NCI-H2029 (cell line): ENCODE measurements at places on chromosomes 4 and X.

DNA sequence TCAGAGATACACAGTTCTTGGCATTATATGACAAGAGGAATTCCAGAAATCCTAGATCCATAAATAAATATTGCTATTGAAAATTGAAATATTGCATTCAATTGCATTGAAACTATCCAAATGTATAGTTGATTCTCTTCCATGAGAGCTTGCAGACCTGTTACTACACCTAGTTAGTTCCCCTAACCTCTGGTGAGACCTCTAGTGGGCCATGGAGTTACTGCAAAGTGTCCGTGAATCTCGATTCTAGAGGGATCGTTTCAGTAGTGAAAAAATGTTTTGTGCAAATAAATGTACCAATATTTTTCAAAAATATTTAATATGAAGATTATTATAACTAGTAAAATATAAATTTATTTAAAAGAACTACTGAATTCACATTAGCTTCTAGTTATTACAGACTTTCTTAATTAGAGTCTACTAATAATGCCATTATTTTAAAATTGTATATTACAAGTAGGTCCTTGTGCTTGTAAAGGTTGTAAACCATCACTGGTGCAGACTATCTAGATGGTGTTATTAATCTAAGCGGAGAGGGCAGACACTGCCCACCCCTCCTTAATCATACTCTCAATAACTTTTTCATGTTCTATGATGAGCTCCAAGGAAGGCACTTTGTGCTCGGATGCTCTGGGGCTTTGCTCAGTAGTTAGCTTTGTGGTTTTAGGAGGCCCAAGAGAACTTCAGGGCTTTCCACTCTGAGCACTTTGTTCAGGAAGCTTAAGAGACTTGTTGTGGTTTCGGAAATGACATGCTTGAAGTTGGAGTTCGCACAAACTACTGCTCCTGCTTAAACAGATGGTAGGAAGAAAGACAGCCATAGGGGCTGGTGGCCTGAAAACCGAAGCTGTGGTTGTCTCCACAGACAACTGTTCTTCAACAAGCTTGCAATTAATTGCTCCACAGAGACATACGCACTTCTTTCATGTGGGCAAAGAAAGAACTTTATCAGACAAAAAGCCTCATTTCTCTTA, 42.8 kb downstream of the IL21 start:
- DNase-seq: no peak

GRCh38 chrX:110251526-110251925, 66.4 kb downstream of the AMMECR1 start:
- DNase-seq: no peak

DNA sequence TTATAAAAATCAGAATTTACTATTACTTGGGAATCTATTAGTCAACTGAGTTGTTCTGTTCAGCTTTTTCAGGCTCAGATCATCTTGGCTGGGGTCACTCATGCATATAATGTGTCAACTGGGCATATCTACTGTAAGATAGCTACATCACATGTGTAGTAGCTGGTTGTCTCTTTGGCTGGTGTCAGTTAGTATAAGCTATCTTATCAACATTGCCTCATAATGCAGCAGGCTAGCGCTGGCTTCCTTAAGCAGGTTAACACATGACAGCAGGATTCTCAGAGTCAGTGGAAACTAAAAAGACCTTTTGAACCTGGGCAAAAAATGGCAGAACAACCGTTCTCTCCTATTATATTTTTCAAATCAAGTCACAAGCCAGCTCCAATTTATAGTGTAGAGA, 378.3 kb upstream of the PCDH10 start:
- DNase-seq: no peak

- no peak for DNase-seq
These were observed 246.8 kb upstream of the NWD2 start for GRCh38 chr4:36997727-36998126.

- no peak for DNase-seq
These were observed 2.2 kb downstream of the SPP1 start for GRCh38 chr4:87977521-87978278.

DNA sequence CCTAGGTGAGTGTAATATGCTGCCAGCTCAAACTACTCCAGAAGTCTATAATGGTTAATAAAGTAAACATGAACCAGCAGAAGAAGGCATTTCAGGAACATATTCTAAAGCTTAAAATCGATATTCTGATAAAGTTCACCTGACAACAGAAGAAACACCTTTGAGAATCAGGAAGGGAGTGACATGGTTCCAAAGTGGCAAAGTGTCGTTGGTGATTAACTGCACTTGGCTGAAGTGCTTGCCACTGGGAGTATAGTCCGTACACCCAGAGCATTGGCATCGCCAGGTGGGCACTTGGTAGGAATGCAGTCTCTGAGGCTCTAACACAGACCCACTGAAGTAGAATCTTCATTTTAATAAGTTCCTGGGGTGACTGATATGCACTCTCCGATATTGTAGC, 76.0 kb upstream of the H2AZ1 start:
- DNase-seq: no peak

DNA sequence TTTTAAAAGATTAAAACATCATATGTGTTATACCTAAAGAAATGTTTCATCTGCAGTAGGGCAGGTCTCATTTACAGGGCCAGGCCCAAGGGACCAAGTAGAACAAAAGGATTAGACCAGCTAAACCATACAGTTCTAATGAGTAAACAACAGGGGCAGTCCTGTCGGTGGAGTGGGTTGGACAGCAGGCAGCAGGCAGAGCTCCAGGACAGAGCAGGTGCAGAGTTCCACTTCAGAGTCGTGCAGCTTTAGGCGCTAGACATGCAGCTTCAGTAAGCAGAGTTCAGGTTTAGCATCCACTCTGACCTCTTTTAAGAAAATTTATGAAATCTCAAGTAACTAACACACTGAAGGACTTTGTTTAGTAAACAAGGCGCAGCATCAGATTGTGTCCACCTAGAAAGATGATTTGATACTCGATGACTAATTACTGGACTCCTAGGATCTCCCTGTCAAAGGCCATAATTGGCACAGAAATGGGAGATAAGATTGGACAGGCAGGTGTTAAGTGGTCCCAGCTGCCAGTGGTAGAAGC, 487.7 kb upstream of the INTU start:
- DNase-seq: peak; percentile 83

DNA sequence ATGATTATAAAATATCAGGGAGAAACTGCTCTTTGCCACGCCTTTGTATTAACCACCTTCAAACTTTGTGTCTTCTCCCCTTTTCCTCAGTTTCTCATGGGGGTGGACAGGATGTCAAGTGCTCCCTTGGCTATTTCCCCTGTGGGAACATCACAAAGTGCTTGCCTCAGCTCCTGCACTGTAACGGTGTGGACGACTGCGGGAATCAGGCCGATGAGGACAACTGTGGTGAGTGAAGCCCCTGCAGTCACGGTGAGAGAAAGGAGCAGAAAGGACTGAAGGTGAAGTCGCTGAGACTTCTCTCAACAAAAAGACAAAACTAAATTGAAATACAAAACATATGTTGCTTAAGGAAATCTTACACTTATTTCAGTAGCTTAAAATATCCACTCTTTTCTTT, 50.9 kb downstream of the RXFP1 start:
- no peak for DNase-seq

- DNase-seq: no peak
These were observed 73.0 kb upstream of the FRMPD4 start for GRCh38 chrX:12065251-12065650.

- peak; percentile 50 for DNase-seq
These were observed 24.4 kb downstream of the TXK start for GRCh38 chr4:48109413-48110263.

DNA sequence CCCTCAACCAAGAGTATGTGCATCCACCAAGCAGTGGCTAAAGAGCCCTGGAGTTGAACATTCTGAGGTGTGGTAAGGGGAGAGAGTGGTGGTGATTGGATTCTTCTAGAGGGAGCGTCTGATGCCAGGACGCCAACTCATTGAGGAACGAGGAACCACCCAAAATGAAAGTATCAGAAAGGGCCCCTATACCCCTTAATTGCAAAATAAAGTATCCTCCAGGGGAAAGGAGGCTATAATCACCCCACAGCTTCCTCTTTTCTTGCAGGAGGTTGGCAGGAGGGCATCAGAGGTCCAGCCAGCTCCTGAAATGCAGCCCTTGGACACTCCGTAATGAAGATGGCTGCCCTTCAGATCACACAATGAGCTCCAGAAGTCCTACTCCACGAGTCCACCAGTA, 5.3 kb upstream of the KIAA1210 start:
- no peak for DNase-seq

DNA sequence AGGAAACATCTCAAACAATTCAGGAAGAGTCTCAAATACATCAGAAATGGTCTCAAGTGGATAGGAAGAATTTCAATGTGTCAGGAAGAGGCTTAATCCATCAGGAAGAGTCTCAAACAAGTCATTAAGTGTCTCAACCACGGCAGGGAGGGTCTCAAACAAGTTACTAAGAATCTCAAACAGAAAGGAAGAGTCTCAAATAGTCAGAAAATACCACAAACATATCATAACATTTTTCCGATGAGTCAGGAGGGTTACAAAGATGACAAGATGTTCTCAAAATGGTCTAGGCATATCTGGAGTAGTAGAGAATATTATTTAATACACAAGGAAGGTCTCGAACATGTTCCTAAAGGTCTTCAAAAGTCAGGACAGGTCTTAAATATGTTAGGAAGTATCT, 109.3 kb upstream of the USP9X start:
- DNase-seq: no peak
